ENCODE measurements at places on chromosomes 5 and 9.

DNA sequence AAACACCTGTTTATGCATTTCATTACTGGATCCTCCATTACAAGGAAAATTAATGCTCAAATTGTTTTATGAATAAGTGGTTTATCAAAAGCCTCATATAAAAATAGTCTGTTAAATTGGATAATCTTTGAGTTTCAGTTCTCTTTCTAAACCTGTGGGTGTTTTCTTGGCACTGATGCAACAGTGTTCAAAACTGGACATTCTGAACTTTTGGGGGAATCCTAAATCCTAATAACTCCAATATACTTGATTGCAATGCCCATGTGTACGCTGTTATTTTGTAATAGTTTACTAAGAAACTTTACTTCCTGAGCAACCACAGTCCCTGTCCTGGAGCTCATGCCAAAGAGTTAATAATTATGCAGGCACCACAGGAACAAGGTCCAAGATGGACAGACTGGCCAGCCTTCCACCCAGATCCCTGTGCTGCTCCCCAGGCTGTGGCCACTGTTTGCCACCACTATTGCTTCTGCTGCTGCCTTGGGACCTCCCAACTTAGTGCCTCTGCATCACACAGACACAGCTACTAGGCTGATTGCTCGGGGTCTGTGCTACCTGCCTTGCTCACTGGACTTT lies 14.0 kb downstream of the IRGM start:
- DNase-seq, result no peak

- DNase-seq, result no peak
Measured at GRCh38 chr9:137252555-137253506, 1.7 kb downstream of the STPG3 start.

GRCh38 chr9:134592018-134592818 lies 49.4 kb upstream of the COL5A1 start:
- DNase-seq, result peak; percentile 36

DNA sequence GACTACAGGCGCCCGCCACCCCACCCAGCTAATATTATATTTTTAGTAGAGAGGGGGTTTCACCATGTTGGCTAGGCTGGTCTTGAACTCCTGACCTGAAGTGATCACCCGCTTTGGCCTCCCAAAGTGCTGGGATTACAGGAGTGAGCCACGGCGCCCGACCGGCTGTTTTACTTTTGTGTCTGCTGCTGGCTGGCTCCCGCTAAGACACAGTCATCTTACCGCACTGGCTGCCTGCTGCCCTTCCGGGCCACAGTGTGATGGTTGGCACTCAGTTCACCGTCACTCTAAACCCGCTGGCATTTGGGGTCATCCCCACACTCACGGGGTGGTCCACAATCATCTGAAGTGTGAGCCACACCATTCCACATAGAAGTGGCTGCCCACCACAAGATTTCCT lies 93.7 kb downstream of the WDR41 start:
- no peak for DNase-seq

DNA sequence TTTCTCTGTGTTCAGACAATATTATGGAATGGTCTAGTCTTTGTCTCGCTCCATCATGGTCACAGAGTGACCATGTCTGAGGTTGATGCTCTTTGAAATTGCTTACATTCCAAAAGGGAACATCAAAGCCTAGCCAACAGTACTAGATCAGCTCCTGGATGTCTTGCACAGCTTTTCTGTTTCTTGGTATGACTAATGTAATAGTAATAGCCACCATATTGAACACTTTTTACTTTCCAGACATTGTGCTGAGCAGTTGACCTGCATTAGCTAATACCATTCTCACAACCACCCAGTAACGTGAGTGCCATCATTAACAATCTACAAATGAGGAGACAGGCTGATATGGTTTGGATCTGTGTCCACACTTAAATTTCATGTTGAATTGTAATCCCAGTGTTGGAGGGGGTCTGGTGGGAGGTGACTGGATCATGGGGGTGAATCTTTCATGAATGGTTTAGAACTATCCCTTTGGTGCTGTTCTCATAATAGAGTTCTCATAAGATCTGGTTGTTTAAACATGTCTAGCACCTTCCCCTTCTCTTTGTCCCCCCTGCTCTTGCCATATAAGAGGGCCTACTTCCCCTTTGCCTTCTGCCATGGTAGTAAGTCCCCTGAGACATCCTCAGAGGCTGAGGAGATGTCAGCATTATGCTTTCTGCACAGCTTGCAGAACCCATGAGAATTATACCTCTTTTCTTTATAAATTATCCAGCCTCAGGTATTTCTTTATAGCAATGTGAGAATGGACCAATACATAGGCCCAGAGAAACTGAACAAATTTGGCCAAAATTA lies 577.5 kb upstream of the CLINT1 start:
- no peak for DNase-seq

DNA sequence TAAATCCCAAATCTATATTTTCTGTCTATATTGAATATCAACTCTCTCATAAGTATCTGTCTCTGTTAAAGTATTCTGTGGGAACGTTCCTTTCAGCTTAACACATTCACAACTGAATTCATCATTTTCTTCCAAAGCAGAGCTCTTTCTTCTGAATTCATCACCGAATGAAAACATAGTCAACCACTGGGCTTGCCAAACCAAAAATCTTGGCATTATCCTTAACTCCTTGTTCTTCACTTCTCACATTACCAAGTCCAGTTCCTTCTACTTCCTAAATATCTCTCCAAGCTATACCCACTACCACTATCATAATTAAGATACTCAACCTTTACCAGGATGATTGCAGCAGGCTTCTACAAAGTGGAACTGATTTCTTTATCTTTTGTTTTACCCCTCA lies 559.8 kb downstream of the MAT2B start:
- DNase-seq, result no peak

GRCh38 chr9:126703002-126703865 lies 89.5 kb downstream of the LMX1B start:
- DNase-seq, result no peak

DNA sequence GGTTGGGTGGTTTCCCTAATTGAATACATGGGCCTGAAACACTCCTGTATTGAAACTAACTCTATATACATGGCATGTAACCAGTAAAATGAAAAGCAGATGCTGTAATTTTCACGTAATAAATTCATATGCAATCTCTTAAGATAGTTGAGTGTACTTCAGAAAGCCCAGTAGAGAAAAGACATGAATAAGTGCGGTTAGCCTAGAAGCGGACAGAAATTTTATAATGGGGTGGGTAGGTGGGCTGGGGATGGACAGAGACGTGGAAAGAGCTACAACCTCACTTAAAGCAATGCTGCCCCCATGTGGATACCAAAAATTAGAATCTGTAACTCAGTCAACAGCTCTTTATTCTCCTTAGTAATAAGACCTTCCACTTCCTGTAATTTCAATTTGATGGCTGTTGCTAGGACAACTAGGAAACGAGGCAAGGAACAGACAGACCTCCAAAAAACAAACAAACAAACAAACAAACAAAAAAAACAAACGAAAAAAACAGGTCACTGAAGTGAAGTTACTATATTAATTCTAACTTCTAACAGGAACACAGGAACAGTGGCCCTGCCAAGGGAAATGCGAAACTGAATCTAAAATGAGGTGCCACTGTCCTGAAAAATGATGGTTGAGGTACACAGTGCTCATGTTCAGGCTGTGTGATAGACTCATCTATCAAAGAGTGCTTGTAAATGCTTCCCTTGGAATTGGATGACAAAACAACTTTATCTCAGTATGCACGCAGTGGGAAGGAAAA lies 103.4 kb upstream of the GNA14 start:
- DNase-seq, result peak; percentile 75

GRCh38 chr9:135604437-135605237 lies 34.7 kb downstream of the GLT6D1 start:
- no peak for DNase-seq

GRCh38 chr5:91219091-91219802 lies 163.9 kb downstream of the ARRDC3 start:
- DNase-seq, result peak; percentile 38

- DNase-seq, result no peak
Measured at GRCh38 chr5:91070761-91071550, 312.2 kb downstream of the ARRDC3 start.

DNA sequence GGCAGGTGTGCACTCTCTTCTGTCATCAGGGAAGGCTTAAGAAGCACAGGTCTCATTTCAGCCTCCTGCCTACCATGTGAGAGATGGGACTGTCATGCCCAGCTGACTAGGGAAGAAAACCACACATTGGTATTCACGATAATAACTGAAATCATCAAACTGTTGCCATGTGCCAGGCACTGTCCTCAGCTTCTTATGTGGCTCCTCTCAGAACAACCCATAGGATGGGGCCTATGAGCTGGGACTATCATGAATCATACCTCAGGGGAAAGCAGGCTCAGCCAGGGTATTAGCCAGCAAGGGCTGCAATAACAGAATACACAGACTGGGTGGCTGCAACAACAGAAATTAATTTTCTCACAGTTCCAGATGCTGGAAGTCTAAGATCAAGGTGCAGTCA lies 3.3 kb downstream of the AFAP1L1 start:
- no peak for DNase-seq

GRCh38 chr5:107567901-107568671 lies 102.7 kb downstream of the EFNA5 start:
- DNase-seq, result no peak

DNA sequence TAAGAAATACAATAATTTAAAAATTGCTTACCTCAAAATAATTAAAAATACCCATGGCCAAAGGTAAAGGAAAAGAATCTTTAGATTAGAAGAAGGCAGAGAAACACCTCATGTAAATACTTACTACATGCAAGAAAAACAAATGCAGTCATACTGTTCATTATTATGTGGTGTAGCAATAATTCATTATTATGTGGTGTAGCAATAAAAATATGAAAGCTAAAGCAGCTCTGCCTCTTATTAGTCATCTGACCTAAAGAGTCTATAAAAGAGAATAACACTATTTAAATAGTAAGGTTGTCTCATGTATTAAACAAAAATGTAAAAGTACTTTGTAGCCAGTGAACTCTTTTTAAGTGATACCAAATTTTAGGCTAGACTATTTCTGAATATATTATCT lies 6.6 kb downstream of the DTWD2 start:
- no peak for DNase-seq

- DNase-seq, result no peak
Measured at GRCh38 chr9:109466623-109467590, 31.2 kb downstream of the PTPN3 start.

DNA sequence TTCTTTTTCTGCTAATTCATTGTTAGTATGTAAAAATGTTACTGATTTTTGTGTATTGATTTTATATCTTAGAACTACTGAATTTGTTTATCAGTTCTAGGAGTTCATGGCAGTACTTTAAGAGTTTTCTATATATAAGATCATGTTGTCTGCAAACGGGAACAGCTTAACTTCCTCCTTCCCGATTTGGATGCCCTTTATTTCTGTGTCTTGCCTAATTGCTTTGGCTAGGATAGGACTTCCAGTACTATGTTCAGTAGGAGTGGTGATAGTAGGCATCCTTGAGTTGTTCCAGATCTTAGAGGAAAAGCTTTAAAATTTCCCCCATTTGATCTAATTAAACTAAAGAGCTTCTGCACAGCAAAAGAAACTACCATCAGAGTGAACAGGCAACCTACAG lies 20.1 kb downstream of the RCL1 start:
- DNase-seq, result no peak

DNA sequence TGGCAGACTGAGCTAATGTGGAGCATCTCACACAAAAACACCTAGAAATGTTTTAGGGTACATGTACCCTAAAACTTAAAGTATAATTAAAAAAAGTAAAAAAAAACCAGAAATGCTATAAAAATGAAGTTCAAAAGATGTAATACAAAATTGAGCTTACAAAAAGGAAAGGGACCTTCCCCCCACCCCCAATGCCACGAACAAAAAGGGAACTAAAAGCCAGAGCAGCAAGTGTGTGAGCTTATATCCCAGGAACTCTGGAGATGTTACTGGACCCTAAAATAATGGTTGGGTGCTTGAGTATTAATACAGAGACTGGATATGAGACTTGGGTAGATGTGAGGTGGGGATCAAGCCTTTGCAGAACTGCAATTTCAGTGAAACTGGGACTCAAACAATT lies 11.0 kb downstream of the SPATA9 start:
- DNase-seq, result no peak

DNA sequence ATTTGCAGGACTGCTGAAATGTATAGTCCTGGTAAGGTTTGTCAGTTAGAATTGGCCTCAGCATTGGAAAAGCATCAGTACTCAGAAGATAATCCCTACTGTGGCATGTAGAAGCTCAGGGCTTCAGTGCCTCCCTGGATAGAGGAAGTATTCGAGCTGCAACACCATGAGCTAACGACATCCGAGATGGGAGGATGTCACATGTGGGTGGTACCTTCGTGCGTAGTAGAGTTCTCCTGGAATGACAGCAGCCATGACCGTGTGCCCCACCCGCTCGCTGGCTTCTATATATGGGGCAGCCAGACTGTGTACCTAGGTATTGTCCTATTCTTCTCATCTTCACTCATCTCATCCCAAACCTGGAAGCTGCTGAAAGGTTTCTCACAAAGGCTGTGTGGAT lies 345.8 kb upstream of the KLF9 start:
- no peak for DNase-seq

DNA sequence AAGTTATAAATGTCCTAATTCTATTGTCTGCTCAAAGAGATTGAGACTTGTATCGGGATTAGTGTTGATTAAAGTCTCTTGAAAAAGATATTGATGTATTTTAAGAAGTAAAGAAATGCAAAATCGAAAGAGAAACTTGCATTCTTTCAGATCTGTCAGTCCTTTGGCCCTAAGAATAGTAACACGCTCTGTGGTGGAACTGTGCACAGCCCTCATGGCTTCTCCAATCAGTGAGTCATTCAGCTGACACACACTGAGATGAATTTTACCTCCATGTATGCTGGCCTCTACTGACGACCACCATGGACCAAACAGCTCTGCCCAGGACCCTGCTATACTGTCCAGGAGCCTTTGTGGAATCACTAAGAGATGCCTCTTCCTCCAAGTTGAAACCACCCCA lies 232.4 kb downstream of the ESM1 start:
- DNase-seq, result peak; percentile 81

GRCh38 chr5:157327771-157328170 lies 61.8 kb downstream of the CYFIP2 start:
- peak; percentile 68 for DNase-seq

GRCh38 chr5:116810951-116811350 lies 236.3 kb upstream of the SEMA6A start:
- no peak for DNase-seq

GRCh38 chr5:178131446-178131996 lies 707 bp downstream of the RMND5B start:
- no peak for DNase-seq
